CD14-positive monocyte (primary cell): ENCODE measurements at places on chromosomes 16 and 17. TPM values are rescaled to one million over a fixed set of nuclear protein-coding genes. Genes with fewer than 3 reads are reported as not detected.
A peak's percentile ranks its signal among the peaks of the same experiment; 100 is the strongest.

The FAM83G gene
- polyA plus RNA-seq, result 0.17 and 0.22 TPM in 2 replicates

The CCL17 gene
- not detected in 2 replicates for polyA plus RNA-seq

The DRC3 gene
- polyA plus RNA-seq, result 0.17 and 0.23 TPM in 2 replicates

The NPIPA2 gene
- not detected for polyA plus RNA-seq

The TPSG1 gene
- not detected in 2 replicates for polyA plus RNA-seq

The MAZ gene
- polyA plus RNA-seq, result 137 and 154 TPM in 2 replicates

The CD300A gene
- 173 and 213 TPM in 2 replicates for polyA plus RNA-seq

The CD300E gene
- polyA plus RNA-seq, result 65.0 TPM

The SHISA9 gene
- not detected for polyA plus RNA-seq

The KRTAP4-4 gene
- not detected for polyA plus RNA-seq

DNA sequence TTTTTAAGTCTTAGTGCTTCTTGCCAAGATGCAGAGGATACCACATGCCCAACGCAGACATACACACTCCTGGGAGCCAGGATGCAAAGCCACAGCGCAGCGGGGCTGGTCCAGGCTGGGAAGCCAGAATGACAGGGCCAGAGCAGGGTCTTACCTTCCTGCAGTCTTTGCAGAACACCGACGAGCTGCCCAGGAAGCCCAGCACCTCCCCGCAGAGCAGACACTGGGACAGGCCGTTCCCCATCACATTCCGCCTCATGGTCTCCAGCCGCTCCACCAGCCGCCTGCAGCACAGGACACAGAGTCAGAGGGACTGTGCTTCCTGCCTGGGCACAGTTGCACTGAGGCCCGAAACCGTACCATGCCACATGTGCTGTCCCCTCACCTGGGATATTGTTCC, 33.3 kb downstream of the RPH3AL start:
- DNase-seq, result no peak

DNA sequence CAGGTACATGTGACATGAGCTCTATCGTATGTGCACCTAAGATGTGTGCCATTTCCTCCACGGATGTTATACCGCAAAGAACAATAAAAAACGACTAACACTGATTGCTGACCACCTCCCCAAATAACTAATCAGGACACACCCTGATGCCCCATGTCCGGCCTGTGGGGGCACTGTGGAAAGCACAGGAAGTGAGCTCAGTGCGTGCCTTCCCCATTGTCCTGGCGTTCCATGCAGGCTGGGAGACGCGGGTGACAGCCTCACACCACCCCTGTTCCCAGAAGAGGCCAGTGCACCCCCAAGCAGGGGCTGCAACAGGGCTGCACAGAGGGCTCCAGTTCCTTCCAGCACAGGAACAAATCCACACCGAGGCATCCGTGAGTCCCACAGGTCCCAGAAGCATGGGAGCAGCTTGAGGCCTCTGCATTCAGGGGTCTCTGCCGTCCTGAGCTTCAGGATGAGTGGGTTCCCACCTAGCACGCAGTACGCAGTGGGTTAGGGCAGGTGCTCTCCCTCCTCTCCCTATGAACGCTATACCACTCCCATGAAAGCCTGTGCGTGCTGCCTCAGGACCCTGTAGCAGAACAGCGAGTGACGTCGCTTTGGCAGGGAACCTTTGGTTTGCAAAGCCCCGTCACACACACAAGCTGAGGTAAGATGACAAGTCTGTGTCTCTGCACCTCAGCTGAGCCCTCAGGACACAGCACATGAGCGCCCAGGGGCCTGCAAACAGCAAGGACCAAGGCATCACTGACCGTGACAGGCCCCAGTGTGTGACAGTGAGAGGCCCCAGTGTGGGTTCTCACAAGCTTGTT, 117.7 kb downstream of the ZNF778 start:
- no peak for DNase-seq

DNA sequence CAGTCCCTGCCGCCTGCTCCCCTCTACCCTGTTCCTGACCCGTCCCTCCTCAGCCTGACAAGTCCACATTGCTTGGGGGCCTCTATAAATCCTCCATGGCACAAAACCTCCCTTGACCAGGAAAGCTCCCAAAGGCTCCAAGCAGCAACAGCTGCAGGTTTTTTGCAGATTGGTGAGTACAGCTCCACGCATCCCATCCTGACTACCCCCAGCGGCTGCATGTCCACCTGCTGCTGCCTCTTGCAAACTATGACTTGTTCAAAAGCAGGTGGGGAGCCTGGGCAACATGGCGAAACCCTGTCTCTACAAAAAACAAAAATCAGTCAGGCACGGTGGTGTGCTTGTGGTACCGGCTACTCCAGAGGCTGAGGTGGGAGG, 122.8 kb downstream of the ANKRD11 start:
- no peak for DNase-seq

- no peak for DNase-seq
Observed at GRCh38 chr17:16351831-16352230, 1.4 kb downstream of the CENPV start.

GRCh38 chr17:47733674-47734410, 806 bp downstream of the TBX21 start:
- no peak for DNase-seq

- no peak for DNase-seq
Observed at GRCh38 chr16:51708861-51709260, 557.8 kb upstream of the SALL1 start.

DNA sequence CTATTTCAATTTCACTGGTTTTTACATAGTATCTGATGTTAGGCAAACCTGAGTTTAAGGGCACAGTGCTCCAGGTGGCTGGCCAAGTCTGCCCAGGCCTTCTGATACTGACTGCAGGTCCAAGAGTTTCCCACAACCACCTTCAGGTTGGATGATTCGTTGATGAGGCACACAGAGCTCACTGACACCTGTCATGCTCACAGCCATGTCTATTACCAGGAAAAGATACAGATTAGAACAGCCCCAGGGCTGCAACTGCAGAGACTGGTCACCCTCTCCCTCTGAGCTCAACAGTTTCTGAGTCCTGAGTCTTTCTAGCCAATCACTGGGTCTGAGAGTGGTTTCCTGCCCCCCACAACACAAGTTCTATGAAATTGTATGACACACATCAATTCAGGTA, 37.2 kb downstream of the MEAK7 start:
- no peak for DNase-seq

GRCh38 chr17:40284085-40284713, 3.5 kb upstream of the CDC6 start:
- DNase-seq, result no peak

DNA sequence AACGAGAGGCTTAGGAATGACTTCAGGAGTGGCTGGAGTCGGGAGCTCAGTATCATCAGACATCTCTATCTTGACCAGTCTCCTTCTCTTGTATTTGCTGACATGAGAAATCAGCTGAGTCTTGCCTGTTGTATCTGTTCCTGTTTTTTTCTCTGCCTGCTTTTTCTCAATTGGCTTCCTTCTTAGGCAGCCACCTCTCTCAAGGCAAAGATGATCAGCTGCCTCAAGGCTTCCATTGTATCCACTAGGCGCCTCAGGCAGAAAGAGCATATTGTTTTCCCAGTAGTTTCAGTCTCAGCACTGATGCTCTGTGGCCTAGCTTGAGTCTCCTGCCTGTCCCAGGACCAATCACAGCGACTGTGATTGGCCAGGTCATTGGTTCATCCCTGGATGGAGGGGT, 306.2 kb downstream of the CPPED1 start:
- peak; percentile 5 for DNase-seq

DNA sequence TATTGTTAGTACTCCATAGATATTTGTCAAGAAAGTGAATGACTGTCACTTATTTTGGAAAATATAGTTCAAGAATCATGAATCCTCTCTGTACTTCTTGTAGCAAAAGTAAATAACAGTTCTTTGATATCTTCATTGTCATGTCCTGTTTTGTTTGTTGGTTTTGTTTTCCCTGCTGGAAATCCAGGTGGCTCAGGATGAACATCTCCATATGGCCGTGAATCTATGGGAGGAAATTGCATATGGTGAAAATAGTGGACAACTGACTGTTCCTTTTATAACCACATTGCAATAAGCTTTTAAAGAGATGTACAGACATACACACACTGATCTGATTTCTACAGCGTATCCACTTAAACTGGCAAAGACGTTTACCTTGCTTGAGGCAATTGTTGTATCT, 637.0 kb upstream of the RBFOX1 start:
- DNase-seq, result no peak

DNA sequence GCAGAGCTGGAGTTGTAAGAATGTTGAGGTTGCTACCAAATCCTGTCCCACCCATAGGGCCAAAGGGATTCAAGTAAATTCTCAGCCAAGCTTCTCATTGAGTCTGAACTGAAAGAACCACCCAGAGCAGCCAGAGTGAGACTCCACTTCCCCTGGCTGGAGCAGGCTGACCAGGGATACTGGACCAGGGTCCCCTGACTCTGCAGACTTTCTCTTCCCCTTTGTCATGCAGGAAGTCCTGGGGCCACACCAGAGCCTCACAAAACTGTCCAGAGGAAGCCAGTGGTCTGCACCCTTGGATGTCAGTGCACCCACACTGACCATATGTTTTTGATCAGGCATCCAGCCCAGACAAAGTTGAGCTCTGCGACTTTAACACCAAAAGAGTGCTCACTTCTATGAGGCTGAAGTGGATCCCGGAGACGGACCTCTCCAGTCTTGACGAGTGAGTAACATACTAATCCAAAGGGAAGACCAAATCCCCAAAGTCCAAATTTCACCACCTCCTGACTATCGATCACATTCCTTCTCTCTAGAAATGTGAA, 4.1 kb downstream of the NXN start:
- peak; percentile 23 for DNase-seq

DNA sequence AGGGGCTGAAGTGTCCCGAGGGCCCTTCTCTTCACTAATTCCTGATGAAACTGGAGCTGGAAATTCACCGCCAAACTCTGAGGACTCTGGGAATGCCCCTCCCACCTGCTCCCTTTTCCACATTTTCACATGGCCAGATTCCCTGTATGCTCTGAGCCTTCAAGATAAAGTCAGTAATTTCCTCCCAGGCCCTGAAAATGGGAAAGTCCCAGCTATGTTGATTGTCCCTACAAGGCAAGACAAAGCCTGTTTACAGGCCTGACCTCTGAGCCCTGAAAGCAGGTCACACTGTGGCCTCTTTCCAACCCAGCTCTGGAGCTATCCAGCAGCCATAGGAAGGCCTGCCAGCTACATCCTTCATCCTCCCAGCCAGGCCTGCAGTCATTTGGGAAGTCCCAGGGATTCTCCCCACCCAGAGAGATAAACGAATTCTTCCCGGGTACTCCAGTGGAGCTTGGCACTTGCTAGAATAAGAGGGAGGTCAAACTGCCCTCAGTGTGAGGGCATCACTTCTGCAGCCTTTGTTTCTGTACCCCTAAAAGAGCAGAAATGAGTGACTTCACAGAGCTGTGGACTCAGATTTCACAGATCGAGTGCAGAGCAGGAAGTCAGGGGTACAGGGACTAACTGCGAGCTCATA, 19.6 kb upstream of the CCL2 start:
- DNase-seq, result no peak

DNA sequence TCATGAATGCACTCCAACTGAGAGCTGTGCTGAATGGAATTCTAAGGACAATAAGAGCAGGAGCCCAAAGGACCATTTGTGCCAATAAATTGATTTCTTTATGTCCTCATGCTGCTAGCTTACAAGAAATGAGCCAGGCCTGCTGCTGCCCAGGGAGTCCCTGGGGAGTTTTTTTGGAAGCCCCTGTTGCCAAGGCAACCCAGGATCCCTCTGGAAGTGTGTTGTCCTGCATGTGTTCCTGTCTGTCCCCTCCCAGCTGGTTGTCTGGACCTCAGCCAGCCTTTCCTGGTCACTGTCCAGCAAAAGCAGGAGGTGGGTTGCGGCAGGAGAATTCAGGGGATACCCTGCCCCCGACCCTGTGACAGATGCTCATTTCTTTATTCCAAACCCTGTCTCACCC, 51.0 kb upstream of the GPRC5B start:
- DNase-seq, result no peak

- no peak for DNase-seq
Observed at GRCh38 chr16:66198641-66199040, 167.8 kb upstream of the CDH5 start.

DNA sequence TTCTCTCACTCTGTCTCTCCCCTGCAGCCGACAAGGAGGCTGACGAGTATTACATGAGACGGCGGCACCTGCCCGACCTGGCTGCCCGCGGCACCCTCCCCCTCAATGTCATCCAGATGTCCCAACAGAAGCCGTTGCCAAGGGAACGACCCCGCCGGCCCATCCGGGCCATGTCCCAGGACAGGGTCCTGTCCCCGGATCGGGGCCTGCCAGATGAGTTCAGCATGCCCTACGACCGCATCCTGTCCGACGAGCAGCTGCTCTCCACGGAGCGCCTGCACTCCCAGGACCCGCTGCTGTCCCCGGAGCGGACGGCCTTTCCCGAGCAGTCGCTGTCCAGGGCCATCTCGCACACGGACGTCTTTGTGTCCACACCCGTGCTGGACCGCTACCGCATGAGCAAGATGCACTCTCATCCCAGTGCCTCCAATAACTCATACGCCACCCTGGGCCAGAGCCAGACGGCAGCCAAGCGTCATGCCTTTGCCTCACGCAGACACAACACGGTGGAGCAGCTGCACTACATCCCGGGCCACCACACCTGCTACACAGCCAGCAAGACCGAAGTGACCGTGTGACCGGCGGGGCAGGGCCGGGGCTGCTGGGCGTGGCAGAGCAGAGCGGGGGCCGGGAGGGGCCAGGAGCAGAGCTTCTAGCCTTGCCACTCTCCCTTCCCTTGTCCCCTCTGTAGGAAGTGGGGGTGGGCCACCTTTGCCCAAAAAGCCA, 40.4 kb upstream of the DNAH9 start:
- DNase-seq, result no peak

- DNase-seq, result no peak
Observed at GRCh38 chr17:68584581-68585303, 16.4 kb downstream of the FAM20A start.

DNA sequence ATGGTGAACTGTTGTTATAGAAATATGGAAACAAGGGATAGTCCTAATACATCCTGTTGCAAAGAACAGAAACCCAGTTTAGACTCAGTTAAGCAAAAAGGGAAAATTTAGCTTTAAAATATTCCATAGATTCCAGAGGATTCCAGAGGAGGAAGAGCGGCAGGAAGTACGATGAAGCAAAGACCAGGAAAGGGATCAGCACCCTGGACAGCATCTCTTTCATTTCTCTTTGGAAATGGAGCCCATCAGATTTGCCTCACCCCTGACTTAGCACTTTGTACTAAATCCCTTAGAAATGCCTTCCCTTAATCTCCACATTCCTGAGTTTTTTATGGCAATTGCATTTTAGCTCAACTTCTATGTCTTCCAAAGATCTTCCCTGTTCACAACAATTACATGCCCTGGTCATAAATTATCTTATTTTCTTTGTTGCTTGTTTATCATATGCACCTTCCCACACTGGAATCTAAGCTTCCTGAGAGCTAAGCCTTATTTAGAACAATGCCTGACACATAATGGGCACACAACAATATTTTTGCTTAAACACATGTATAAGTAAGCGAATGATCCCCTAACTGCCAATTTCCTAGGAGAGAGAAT, 150.0 kb upstream of the RBFOX1 start:
- no peak for DNase-seq

GRCh38 chr17:21373036-21373435, 3.1 kb upstream of the KCNJ12 start:
- no peak for DNase-seq

- DNase-seq, result no peak
Observed at GRCh38 chr16:80627108-80627507, 86.3 kb downstream of the DYNLRB2 start.

GRCh38 chr17:37500378-37500777, 10.7 kb downstream of the DUSP14 start:
- DNase-seq, result no peak
